ENCODE measurements at places on chromosomes 6 and 20.

DNA sequence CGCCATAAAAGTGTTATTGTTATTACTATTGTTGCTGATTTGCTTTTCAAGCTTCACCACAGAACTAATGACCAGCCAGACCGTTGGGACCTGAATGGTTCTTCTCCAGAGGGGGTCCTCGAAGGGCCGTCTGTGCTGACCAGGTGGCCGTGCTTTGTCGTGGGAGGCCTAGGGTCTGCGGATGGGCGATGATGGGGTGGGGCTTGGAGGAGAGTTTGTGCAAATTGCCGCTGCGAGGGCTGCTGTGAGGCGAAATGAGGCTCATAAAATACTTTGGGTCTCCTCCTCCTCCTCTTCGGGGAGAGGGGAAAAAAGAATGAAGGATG, 6.0 kb upstream of the ZBTB22 start:
- DNase-seq, result no peak

- no peak for DNase-seq
Observed at GRCh38 chr6:23036406-23036983, 467.1 kb downstream of the HDGFL1 start.

- no peak for DNase-seq
Observed at GRCh38 chr6:132425176-132425575, 23.9 kb upstream of the MOXD1 start.

DNA sequence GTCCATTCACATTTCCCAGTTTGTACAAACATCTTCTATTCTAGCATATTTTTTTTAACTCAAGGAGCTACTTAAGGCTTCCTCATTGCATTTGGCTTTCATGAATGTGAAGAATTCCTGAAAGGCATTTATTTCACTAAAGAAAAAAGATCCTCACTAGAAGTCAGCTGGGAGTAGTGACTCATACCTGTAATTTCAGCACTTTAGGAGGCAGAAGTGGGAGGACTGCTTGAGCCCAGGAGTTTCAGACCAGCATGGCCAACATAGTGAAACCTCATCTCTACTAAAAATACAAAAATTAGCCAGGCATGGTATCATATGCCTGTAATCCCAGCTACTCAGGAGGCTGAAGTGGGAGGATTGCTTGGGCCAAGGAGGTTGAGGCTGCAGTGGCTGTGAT, 30.9 kb upstream of the XRN2 start:
- no peak for DNase-seq

DNA sequence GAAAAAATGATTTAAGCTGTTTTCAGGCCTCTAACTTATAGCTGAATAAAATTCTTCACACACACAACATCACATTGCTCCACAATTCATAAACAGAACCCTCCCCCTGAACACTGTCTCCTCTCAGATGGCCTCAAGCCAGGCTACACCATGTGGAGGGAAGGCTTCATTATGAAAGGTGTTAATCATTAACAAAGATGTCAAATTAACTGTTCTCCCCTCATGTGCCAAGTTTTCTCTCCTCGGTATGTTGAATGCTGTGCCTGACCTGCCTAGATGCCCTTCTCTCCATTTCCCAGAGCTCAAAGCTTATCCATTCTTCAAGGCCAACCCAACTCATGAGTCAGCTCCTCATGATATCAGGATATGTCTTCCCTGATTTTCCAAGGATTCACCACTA, 210.4 kb downstream of the GMDS start:
- no peak for DNase-seq

- no peak for DNase-seq
Observed at GRCh38 chr6:14610141-14610540, 492.6 kb downstream of the CD83 start.

DNA sequence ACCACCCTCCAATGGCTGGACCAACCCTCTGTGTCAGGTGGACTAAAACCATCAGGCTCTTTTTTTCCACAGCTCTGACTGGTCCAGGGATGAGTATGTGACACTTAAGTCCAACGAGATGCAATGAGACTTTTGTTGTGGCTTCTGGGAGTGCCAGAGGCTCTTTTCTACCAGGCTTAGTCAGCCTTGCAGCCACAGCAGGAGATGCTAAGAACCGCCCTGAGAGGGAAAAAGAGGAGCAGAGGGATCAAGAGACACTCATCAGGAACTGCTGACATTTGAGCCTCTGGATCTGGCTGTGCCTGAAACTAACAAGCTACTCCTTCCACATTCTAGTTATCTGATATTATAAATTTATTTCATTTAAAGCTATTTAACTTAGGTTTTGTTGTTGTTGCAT, 270.9 kb upstream of the SULF2 start:
- no peak for DNase-seq

DNA sequence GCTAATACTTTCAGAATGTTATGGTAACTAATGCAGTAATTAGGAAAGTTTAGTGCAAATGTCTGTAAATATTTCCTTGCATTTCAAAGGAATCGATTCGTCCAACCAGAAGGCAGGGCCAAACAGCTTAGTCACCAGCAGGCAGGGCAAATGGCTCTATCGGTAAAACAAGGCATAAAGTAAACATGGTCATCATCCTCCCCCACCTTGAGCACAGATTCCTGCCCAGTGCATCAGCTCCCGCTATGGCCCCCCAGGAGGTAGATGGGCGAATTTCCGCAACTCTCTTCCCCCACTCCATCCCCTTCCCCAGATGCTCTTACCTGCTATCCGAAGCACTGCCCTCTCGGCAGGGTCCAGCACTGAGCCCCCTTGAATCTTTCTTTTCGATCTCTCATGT, 103.8 kb upstream of the BEND6 start:
- no peak for DNase-seq

DNA sequence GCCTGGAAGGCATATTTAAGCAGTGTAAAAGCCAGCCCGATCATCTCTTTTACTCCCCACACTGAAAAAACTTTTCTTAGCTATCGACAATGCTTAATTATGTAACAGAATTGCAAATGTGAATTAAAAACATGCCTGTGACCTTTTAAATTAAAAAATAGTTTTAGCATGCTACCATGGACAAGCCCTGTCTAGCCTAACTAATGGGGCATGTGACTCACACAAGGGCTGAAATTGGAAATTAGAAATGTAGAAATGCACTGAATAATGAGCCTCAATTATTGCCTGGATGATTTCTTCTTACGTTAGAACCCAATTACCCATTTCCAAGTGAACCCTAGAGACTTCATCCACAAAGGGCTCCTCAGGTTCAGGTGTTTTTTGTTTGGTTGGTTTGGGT, 82.7 kb downstream of the SIM1 start:
- DNase-seq, result no peak

GRCh38 chr20:8718279-8718678, 350.6 kb upstream of the PLCB4 start:
- no peak for DNase-seq

DNA sequence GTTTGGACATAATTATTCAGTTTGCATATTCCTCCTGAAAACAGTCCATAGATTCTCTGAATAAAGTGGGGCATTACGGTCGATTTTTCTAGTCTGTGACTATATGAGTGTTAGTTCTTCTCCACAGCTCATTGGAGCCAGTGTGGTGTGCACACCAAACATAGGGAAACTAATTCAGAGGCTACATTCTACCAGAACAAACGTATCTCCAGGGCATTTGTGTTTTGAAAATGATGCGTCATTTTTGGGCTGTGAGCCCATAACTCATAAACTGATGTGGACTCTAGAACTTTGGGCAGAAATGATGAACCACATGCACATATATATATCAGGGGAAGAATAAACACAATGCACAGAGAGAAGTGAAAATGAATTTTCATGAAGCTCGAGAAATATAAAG, 41.8 kb downstream of the C6orf58 start:
- DNase-seq, result no peak

DNA sequence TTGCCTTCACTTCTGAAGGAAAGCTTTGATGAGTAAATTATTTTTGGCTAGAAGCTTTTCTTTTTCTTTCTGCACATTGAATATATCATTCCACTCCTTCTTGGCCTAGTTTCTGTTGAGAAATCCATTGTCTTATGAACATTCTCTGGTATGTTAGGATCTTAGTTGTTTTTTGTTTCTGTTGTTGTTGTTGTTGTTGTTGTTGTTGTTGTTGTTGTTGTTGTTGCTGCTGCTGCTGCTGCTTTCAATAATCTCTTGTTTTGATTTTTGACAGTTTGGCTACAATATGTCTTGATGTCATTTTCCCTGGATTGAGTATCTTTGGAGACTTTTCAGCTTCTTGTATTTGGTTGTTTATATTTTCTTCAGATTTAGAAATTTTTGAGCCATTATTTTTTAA, 836.5 kb upstream of the MAN1A1 start:
- DNase-seq, result no peak

- no peak for DNase-seq
Observed at GRCh38 chr20:50343125-50343489, 152.5 kb downstream of the CEBPB start.

DNA sequence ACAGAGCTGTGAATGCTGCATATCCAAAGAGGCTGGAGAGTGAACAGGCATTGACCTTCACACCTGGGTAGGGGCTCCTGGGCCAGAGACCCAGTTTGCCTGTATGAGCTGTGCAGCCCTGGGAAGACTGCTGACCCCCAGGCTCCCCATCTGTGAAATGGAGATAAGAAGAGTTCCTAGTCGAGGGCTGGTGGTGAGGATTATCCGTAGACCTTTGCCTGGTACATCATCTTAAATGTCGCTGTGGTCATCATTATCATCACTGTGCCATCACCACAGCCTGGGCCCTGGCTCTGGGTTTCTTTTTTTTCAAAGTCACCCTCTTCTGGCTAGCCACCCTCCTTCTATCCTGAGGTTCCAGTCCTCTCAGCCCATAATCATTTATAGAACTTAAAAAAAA, 12.0 kb downstream of the AGPAT4 start:
- DNase-seq, result peak; percentile 43

DNA sequence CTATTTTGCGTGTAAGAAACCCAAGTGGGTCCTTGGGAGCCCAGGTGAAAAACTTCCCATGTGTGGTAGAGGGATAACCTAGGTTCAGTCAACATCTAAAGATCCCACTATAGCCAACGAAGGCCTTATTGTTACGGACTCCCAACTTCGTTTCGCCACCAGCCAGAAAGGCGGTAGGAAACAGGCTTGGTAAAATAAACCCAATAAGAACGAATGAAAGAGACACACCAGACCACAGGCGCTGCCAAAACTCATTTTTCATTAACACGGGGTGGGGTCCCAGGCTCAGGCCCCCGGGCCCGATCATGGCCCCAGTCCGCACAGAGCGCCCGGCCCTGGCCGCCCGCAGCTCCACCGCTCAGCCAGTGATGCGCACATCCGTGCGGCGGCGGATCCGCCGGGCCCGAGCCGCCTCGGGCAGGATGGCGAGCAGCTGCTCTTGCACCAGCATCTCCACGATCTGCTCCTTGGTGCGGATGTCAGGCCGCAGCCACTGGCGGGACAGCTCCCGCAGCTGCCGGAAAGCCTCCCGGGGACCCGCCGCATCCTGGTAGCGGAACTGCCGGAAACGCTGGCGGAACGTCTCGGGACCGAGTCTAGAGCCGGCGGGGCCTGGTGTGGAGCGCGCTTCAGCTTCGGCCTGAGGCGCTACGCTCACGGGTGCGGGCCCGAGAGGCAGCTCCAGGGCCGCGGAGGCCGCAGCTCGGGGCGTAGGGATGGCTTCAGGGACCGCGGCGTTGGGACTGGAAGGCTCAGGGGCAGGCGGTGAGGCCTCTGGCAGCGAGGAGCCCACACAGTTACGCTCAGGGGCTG, 709 bp downstream of the SCAND1 start:
- peak; percentile 89 for DNase-seq
